ENCODE measurements at places on chromosomes 3 and 15.

- DNase-seq: no peak
These were observed 33.5 kb downstream of the ZBTB38 start for GRCh38 chr3:141401573-141402475.

- no peak for DNase-seq
These were observed 243.3 kb downstream of the ZNF621 start for GRCh38 chr3:40768046-40768445.

GRCh38 chr15:93244696-93245660 is 156.0 kb upstream of the RGMA start:
- no peak for DNase-seq

DNA sequence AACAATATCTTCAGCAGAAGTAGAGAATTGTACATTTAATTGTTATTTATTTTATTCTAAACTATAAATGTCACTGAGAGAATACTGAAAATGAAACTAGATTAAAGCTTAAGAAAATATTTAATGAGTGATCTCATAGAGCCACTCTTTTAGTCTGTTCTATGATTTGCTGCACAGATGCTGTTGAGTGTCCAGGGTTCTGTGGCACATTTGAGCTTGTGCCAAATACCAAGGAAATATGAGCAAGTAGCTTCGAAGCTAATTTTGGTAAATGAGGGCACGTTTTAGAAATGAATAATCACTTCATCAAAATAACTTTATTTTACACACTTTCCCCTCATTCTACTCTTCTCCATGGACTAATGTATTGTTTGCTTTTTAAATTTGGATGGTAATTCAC is 53.6 kb upstream of the THRB start:
- DNase-seq: no peak

GRCh38 chr3:174767853-174768382 is 91.2 kb upstream of the NAALADL2 start:
- no peak for DNase-seq

- no peak for DNase-seq
These were observed 44.6 kb downstream of the SNRK start for GRCh38 chr3:43330981-43331380.

DNA sequence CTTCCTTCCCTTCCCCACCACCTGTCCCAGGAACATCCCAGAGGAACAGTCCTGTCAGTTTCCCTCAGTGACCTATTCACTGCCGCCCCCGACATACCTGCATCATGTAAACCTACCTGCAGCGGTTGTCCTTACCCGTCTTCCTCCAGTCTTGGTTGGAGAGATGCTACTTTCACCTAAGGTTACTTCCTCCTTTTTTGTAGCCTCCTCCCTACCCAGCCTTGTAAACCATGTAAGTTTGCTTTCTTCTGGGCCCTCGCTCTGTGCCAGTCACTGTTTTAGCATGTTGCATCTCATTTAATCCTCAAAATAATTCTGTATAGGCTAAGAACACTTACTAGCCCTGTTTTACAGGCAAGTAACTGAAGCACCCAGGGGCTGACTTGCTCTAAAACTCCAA is 58.3 kb downstream of the GPR171 start:
- no peak for DNase-seq

DNA sequence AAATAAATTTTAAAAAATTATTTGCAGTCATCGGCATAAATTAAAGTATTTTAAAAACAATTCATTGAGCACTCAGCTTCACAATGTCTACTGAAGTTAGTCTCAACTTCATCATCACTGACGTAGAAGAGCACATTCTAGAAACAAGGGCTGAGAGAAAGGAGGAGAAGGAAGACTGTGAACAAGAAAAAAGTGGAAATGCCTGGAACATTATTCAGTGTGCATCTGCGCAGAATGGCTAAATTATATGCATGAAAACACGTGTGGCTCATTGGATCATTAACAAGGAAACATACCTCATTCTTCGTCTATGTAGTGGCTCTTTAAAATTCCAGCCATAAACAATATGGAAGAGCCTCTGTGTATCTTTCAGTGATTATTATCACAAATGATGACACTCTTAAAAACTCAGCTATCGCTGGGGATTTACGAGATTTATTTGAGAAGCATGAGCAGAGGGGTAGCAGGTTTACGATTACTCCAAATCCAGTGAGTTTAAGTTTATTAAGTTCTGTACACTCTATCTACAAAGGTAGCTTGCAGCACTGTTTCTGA is 404.2 kb upstream of the CDIN1 start:
- no peak for DNase-seq

- DNase-seq: no peak
These were observed 6.2 kb downstream of the HDC start for GRCh38 chr15:50259276-50259675.

DNA sequence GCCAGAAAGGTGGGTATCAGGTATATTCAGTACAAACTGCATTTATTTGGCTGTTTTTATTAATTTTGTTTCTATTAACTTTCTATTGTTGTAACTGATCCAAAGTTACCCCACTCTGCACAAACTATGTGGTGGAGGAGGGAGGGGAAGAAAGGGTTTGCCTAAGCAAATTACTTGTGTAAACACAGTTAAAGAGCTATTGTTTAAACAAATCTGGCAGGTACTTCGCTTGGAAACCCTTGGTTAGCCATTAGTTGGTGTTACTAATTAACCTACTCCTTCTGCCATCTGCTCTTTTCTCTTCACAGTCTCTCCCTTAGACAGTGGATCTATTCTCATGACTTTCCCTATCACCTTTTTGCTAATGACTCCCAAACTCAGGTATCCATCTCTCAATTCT is 328.4 kb upstream of the NECTIN3 start:
- no peak for DNase-seq

- DNase-seq: no peak
These were observed 24.7 kb downstream of the CEMIP start for GRCh38 chr15:80803580-80804525.

DNA sequence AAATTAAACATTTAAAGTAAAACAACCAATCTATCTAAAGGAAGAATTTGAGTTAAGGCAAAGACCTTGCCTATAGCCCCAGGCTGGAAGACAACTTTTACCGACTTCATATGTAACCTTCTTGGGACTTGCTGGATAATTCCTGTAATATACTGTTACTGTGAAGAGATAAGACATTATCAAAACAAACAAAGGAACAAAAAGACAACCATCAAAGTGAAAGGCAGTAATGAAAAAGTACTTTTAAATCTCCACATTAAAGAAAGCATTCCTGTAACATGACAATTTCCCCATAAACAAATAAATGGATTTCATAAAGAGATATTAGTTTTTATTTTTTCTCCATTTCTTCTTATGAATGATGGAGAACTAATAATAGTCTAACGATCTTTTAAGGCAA is 2.4 kb downstream of the CMTM6 start:
- DNase-seq: no peak

DNA sequence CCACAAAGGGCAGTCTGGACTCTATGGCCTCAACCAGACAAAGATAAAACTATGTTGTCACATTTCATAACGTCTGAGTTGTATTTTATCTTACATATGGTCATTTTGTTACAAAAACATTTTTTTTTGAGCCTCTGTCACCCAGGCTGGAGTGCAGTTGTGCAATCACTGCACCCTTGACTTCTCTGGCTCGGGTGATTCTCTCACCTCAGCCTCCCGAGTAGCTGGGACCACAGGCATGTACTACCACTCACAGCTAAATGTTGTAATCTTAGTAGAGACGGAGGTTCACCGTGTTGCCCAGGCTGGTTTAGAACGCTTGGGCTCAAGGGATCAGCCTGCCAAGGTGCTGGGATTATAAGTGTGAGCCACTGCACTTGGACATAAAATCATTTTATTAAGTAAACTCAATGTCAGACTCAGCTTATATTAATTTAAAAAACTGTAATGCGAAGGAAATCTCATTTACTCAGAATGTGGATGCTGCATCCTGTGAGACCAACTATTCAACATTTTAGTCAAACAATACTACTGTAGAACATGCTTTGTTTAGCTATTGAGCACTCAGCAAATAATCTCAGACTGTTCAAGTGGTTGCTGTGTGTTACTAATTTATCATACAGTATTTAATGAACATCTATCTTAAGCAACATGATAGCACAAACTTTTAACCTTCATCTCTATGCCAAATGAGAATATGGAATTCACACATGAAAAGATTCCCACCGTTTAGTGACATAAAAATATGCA is 209.2 kb downstream of the TBL1XR1 start:
- DNase-seq: no peak

GRCh38 chr3:33313331-33313730 is 36.1 kb downstream of the FBXL2 start:
- DNase-seq: no peak

GRCh38 chr3:116179091-116179490 is 266.2 kb downstream of the LSAMP start:
- DNase-seq: no peak

- DNase-seq: no peak
These were observed 40.3 kb downstream of the RPL39L start for GRCh38 chr3:187098923-187099512.

DNA sequence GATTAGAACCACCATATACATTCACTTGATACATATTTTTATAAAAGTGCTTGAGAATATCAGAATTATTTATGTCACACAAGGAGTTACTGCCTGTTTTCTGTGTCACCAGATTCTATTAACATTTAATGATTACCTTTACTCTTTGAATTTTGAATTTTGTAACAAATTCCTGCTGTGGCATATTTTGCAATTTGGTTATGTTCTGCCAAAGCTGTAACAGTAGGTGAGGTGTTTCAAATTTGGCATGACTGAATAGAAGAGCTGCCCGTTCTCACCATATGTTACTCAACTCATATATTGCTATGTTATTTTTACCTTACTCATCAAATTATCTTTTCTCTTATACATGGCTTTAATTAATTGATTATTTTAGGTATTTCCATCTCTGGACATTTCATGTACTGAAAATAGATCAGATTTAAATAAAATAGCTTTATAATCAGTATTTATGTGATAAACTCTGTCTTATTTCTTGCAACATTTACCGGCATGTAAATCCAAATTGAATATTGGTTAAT is 18.9 kb downstream of the PML start:
- no peak for DNase-seq

DNA sequence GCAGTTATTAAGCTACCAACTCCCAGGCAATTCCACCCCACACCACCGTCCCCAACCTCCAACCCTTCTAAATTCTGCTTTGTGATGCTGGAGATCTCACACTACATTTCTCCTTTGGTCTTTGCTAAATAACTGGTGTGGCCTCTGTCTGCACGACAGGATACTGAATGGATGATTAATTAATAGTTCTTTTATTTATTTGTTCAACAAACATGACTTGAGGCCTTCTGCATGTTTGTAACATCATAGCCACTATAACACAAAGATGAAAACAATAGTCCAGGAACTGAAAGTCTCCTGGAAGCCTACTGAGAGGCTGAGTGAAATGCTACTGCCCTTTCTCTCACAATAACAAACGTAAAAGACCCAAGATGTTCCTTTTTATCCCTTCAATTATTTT is 609.5 kb upstream of the UBE2E2 start:
- no peak for DNase-seq

DNA sequence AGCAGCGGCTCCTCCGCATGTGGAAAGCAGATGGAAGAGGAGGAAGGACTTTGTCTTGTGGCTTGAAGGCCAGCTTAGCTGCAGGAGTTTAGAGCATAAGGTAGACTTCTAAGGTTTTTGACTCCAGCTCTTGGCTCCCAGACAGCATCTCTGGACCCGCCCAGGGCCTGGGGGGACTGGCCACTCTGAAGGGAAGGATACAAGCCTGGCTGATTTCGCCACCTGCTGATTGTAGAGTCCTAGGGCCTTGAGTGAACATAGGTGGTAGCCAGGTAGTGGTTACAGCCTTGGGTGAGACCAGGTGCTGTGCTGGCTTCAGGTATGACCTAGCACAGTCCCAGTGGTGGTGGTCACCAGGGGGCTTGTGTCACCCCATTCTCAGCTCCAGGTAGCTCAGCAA is 48.4 kb upstream of the RPL35A start:
- DNase-seq: no peak

- DNase-seq: no peak
These were observed 513 bp downstream of the VGLL4 start for GRCh38 chr3:11643201-11643603.

DNA sequence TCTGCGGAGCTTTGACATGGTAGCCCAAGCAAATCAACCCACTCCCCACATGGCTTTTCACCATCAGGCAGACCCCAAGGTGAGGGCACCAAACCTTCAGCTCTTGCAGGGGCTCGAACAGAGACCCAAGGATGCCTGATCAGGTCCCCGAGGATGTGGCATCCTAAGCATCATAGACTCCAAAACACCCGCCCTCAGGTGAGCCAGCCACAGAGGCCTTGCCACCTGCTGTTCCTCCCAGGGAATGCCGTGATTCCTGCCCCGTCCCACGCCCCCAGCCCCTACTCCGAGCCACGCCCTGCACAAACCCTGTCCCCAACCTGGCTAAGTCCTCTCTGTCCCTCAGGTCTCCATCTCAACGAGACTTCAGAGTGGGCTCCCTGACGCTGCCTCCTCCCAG is 34.7 kb upstream of the SLC41A3 start:
- DNase-seq: no peak
